ENCODE measurements at places on chromosomes 2 and 18.

GRCh38 chr2:42854207-42854818 is 61.9 kb upstream of the HAAO start:
- no peak for DNase-seq

DNA sequence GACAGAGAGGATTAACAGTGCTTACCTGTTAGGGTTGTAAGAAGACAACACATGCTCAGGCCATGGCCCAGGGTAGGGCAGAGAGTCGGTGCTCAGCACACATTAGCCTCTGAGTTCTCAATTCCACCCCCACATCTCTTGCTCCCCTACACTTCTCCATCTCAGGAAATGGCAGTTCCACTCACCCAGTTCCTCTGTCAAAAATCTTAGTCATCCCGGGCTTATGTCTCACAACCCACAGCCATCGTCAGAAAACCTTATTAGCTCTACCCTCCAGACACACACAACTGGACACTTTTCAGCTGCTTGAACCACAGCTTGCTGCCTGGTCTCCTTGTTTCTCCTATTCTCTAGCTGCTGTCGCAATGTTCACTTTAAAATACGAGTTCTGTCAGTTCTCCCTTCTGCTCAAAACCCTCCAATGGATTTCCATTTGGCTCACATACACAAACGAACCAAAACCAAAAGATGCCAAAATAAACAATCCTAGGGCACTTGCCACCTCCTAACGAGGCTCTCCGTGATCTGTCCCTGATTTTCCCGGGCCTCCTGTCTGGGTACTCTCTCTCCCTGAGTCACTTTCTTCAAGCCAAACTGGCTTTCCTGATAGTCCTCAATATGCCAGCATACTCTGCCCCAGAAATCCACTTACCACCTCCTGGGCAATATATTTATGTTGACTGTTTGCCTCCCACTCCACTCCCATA is 89.7 kb downstream of the KCTD1 start:
- no peak for DNase-seq

- no peak for DNase-seq
Measured at GRCh38 chr2:200743042-200743676, 68.6 kb upstream of the BZW1 start.

DNA sequence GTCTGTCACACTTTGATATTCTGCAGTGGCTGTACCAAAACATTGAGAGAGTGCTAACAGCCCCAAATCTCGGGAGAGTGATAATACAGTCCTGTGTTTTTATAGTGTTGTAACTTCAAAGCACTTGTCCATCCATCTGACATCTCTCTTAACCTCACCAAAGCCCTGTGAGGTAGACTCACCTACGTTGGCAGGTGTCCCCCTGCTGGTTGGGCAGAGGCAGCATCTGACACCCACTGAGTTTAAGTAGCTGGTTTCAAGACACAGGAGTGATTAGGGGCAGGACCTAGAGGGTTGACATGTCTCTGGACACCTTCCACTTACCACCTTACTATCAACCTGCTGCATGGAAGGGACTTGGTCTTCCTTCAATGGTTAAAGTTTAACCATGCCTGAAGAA is 22.9 kb downstream of the COLEC12 start:
- no peak for DNase-seq

GRCh38 chr18:12254820-12255511 is 805 bp downstream of the CIDEA start:
- no peak for DNase-seq

DNA sequence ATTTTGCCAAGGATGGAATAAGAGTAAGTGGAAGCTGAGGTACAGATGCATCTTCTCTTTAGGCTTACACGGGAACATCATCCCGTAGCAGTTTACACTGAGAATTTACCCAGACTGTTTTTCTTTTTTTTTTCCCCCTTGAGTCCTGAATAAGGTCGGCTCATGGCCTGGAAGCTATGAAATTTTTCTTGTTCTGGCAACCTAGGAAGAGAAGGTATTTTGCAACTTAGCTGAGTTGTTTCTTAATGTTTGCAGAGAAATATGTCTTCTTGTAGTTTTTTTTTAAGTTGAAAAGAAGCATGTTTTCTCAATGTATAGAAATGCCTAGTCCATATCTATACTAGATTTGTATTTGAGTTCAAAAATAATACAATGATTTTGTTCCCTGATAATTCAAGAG is 712.5 kb downstream of the TDRD15 start:
- DNase-seq, result no peak

DNA sequence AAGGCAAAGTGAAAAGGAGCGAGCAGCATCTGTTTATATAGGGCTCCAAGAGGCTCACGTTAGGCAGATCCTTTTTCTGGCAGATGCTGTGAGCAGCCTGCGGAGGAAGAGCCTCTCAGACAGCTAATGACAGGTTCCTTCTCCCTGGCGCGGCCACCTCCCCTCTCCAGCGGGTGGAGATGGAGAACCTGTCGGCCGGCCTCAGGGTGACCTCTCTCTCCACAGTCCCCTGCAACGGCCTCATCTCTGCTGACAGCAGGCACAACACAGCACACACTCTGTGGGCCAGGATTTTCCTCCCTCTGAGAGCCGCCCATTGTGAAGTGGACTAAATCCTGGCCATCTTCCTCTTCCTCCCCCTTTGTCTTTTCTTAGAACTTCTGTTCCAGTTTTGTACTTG is 119.8 kb downstream of the PRKCE start:
- DNase-seq, result no peak

DNA sequence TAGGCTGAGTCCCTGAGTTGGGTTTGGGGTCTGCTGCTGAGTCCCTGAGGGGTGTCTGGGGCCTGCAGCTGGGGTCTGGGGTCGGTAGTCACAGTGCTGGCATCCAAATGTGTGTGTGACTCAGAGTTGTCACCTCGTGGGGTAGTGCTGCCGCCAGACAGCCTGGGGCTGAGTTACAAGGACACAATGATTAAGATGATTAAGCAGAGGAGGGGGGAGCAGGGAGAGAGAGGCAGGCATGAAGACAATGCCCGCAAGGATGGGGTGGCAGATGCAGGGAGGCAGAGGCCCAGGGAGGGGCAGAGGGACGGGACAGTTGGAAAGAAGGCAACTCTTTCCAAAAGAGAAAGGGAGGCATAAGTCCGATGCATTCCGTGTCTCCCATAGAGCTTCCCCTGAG is 120.2 kb downstream of the CELF4 start:
- DNase-seq, result no peak

DNA sequence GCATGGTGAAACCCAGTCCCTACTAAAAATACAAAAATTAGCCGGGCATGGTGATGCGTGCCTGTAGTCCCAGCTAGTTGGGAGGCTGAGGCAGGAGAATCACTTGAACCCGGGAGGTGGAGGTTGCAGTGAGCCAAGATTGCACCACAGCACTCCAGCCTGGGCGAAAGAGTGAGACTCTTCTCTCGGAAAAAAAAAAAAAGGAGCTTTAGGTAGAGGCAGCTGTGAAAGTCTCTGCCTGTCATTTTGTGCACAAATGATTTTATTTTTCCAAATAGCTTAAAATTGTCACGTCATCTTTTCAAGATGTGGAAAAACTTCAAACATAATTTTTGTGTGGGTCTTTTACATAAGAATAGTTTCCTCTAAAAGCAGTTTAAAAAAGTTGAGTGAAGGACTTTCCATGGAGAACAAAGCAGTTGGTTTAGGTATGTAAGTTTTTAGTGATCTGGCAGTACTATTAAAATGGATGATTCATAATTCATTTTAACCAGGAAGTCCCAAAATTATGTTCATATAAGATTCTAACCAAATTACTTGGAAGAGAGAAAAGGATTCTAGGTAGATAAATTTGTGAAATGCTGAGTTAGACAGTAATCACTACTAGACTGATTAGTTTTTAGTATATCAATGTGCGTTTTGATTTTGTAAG is 11.5 kb downstream of the CCNYL1 start:
- no peak for DNase-seq

DNA sequence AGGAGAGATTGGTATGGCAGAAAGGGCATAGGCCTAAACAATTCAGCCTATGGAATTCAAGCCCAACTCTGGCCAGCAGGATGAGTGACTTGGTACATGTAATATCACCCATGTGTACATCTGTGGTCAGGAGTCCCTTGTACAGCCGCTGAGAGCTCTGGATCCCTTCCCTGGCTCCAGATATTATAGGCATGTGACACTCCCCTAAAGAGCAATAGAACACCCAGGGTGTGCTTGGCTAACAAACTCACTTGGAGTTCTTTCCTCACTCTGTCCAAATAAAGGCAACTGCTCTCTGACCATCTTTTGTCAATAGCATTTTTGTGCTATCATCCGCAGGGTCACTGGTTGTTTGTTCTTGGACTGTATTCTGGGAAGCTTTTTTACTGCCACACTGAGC is 197.4 kb upstream of the NCKAP5 start:
- no peak for DNase-seq

- no peak for DNase-seq
Measured at GRCh38 chr2:188042412-188042811, 249.3 kb upstream of the GULP1 start.

- DNase-seq, result no peak
Measured at GRCh38 chr2:74503506-74504475, 3.7 kb downstream of the PCGF1 start.

GRCh38 chr2:132009874-132010521 is 151.8 kb downstream of the ANKRD30BL start:
- DNase-seq, result no peak

GRCh38 chr2:103805746-103806145 is 1043.9 kb downstream of the TMEM182 start:
- DNase-seq, result no peak

DNA sequence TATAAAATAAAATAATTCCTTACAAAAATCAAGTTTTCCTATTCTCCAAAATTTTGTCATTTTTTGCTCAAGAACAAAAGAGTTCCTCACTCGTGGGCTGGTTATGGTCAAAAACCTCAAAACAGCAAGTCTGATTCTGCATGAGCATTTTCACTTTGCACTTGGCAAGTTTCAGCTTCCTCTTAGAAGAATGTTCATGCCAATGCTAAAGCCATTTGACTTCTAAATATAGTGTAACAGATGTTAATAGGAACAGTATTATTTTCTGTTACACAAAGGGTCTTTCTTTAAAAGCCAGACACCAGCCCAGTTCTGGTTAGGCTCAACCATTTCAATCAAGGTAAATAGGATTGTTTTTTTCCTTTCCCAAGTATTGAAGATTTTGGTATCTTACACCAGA is 261.3 kb upstream of the CCDC68 start:
- DNase-seq, result no peak

GRCh38 chr18:69205925-69206324 is 194.8 kb upstream of the DOK6 start:
- no peak for DNase-seq

DNA sequence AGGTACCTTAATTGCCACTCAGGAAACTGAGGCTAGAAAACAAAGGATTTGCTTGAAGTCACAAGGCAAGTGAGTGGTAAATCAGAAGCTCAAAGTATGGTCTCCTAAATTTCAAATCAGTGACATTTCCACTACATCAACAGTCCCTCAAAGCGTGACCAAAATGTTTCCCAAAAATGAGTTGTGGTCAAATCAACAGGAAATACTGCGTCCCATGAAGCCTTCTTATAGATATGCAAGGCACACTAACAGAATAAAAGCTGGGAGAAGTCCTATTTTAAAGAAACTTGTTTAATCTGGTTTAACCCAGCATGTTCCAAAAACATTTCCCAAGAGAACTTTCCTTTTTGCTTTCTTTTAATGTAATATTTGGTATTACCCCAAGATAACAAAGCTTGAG is 249.4 kb downstream of the EXOC6B start:
- DNase-seq, result no peak

DNA sequence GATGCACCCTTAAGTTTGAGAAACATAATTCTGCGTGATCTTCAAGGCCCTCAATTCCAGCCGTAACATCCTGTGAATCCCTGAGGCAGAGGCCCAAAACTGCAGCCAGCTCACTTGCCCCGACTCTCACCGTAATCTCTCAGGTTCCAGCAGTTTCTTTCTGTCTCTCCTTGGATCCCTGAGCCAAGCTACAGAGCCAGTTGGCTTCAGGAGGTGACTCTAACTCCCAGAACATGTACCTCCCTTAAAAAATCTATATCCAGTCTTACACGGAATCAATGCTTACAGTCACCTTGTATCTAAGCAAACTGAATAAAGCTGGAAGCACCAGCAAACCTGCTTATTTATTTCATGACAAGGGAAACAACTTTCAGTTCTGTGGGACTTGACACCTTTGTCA is 300.4 kb downstream of the SETBP1 start:
- no peak for DNase-seq

- DNase-seq, result no peak
Measured at GRCh38 chr2:163990541-163990940, 254.7 kb upstream of the FIGN start.

DNA sequence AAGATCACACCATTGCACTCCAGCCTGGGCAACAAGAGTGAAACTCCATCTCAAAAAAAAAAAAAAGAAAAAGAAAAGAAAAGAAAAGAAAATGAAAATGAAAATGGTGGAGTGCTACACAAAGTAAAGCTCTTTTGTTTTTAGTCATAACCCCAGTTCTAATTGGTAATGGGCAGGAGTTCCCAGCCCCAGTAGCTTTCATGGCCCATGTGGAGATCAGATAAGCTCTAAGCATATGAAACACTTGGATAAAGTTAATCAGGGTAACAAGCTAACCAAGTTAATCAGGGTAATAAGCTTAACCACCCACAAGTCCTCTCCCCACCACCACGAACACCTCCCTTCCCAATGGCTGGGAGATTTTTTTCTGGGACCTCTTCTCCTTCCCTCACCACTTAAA is 240.8 kb downstream of the BCL11A start:
- DNase-seq, result no peak

DNA sequence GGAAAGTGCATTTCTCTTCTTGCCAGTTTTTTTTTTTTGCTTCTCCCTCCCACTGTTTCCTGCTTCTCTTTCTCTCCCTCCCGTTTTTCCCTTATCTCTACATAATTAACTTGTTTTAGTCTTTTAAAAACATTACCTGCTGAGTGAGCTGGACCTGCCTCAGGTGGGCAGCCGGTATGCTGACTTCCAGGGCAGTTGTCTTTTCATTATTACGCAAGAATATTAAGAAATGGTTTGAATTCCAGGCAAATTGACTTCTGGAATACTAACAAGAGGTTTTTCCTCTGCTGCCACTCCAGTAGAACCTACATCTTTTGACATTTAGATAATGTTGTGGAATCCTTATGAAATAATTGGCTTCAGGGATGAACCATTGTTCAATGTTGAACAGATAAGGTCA is 161.8 kb downstream of the THSD7B start:
- no peak for DNase-seq

GRCh38 chr2:167602122-167602521 is 645.3 kb downstream of the STK39 start:
- no peak for DNase-seq

GRCh38 chr2:165889158-165889557 is 64.4 kb downstream of the TTC21B start:
- no peak for DNase-seq

GRCh38 chr18:3504637-3505036 is 54.7 kb downstream of the TGIF1 start:
- DNase-seq, result no peak
